ENCODE measurements at places on chromosomes 5 and 9. TPM values are rescaled to one million over a fixed set of nuclear protein-coding genes. Genes with fewer than 3 reads are reported as not detected.

- DNase-seq: no peak
Measured at GRCh38 chr9:111836311-111836710, 41.6 kb upstream of the SHOC1 start.

DNA sequence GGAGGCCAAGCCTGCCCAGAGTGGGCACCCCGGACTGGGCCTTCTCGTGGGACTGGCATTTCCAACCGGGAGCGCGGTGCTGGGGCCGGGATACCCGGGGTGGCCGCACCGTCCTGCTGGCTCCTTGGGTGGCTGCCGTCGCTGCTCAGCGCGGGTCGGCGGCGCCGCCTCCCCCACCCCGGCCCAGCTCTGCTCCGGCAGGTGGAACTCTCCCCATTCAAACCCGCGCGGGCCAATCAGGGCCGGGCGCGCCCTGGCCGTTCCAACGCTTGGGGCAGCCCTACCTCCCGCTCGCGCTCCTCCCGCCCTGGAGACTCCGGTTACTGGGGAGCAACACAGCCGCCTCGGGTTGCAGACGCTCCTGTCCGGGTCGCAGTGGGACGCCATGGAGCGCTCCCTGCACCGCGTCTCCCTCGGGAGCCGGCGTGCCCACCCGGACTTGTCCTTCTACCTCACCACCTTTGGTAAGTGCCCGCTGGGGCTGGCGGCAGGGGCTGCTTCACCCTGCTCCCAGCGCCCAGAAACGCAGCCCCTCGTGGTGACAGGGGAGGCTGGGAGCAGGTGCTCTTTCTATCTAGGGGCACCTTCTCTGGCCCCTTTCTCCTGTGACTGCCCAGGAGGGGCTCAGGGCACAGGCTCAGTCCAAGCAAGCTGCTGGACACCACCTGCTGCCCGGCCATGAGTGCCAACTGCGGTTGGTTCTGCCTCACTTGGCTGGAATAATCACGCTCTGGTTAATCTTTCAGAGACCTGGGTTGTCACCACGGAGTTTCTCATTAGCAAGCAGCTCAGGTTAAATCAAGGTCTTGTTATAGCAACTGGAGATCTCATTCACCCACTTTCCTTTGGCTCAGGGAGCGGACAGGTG lies at the start of gene RGS3:
RGS3 (plus strand) TSS at position 310 of the 868 bp plus-strand sequence; CDS start at position 386, 76 bp downstream.
- no peak for DNase-seq

- DNase-seq: no peak
Measured at GRCh38 chr9:93950619-93951601, 4.2 kb downstream of the BARX1 start.

DNA sequence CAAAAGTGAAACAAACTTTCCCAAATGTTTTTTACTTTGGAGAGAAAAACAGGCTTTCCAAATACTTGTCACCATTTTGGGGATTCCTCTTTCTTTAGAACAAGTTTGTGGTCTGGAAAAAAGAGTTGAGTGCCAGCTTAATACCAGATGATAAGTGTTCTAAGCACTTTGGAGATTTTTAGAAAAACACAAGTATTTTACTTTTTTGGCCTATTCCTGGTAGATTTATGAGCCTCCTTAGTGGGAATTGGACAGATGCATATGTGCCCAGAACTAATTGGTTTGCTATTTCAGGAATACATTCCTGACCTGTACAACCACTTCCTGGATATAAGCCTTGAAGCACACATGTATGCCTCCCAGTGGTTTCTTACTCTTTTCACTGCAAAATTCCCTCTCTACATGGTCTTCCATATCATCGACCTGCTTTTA lies 40.5 kb downstream of the GPR21 start:
- DNase-seq: no peak

- no peak for DNase-seq
Measured at GRCh38 chr5:89572696-89573095, 689.7 kb upstream of the MEF2C start.

- no peak for DNase-seq
Measured at GRCh38 chr9:1979741-1980367, 35.3 kb upstream of the SMARCA2 start.

DNA sequence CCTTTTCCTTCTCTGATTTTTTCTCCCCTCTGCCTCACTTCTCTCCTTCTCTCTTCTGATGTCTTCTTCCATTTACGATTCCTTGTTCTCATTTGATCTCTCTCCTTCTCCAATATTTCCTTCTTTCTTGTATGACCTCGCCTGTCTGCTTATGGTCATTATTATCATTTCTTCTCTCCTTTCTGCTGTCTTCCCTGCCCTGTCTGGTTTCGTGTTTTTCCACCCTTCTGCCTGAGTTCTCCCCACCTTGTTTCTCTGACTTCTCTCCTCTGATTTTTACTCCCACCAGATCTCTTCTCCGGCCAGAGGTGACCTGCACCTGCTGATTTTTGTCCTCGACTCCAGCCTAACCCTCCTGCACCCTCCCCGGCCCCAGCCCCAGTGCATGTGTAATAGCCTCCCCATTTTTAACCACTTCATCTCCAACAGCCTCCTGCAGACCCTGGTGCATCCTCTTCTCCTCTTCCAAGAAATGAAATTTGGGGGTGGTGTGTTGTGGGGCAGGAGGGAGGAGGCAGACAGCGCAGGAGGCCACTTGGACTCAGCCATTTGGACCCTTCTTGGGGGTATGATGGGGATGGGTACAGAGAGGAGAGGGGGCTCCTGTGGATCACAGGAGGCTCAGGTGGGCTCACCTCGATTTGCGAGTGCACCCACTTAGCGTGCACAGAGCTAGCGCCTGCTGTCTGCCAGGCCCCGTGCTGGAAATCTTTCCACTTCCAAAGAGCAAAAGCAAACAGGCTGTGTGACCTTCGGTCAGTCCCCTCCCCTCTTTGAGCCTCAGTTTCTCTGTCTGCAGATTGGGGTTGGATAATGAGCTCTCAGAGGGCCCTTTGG lies 32.5 kb downstream of the GSN start:
- no peak for DNase-seq

DNA sequence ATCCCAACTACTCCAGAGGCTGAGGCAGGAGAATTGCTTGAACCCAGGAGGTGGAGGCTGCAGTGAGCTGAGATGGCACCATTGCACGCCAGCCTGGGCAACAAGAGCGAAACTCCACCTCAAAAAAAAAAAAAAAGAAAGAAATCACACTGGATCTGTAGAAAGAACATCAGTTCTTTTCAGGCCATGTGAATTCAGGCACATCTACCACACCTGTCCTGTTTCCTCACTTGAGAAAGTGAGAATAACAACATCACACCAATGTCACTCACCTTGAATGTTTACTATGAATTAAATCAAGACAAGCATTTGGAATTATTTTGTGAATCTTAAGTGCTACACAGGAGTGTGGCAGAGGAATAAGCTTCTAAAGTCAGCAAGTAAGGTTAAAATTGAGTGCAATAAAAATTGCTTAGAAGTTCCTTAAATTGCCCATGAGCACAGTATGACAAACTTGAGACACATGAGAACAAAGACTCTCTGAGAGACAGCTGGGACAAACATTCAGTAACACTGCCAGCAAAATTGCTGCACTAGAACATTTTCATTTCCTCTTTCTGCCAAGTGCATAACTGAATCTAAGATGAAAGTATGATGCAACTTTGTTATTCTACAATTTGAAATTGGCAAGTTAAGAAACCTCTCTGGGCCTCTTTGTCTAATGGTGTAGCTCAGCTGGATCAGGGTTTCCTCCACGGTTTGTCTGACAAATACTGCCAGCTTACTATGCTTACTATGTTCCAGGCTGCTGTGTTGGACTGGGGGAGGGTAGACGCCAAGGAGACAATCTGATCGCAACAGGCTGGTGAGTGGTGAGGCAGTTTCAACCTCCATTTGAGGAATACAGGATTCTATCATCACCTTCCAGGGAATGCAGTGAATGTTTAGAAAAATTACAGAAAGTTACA lies 1.9 kb upstream of the RIC1 start:
- no peak for DNase-seq

DNA sequence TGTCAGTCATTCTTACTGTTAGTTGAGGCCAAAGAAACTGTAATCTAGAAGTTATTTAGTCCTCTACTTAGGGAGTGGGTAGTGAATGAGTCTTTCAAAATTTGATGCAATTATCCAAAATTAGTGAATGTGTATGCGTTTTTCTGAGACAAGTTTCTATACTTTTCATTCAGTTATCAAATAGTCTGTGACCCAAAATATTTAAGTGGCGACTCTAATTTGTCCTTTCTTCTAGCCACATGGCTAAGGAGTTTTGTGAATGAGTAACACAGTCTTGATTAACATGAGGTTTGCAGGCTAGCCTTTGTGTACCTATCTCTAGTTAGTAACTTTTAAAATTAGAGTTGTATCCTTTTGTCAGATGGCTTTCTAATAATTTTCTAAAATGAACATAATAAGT lies 45.6 kb downstream of the COMMD10 start:
- DNase-seq: no peak

- no peak for DNase-seq
Measured at GRCh38 chr5:176360894-176361436, 599 bp downstream of the KIAA1191 start.

GRCh38 chr5:82356808-82357671 lies 78.9 kb upstream of the RPS23 start:
- DNase-seq: peak; percentile 33

DNA sequence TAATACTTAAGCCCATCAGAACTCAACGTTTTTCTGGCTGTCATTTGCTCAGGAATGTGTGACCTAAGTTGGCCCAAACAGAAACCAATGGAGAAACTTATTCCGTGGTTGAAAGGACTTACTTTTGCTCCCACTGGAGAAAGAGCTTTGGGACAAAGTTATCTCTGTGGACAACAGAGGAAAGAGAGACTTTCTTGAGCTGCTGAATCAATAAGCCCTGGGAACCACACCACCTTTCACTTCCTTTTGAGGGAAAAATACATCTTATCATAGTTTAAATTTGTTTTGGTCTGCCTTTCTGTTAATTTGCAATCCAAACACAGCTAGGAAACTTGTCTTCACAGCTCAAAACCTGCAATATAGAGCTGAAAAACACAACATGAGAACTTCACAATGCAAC lies 62.8 kb upstream of the VCAN start:
- DNase-seq: no peak

GRCh38 chr5:58317009-58317408 lies 142.9 kb downstream of the PLK2 start:
- no peak for DNase-seq

DNA sequence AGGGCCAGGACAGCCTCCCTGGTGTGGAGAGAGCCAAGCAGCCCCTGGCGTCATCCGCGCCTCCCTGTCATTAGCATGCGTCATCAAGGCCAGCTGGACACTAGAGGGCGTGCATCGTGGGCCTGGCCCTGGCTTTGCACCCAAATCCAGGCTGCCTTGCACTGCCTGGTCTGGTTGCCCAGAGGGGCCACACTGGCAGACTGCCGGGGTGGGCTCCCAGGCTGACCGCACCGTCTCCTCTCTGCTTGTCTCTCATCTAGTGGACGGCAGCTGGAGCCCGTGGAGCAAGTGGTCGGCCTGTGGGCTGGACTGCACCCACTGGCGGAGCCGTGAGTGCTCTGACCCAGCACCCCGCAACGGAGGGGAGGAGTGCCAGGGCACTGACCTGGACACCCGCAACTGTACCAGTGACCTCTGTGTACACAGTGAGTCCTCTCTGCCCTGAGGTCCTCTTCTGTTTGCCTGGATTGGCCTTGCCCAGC lies 29.0 kb downstream of the HK3 start:
- no peak for DNase-seq

- no peak for DNase-seq
Measured at GRCh38 chr5:143297756-143298155, 105.7 kb downstream of the NR3C1 start.

DNA sequence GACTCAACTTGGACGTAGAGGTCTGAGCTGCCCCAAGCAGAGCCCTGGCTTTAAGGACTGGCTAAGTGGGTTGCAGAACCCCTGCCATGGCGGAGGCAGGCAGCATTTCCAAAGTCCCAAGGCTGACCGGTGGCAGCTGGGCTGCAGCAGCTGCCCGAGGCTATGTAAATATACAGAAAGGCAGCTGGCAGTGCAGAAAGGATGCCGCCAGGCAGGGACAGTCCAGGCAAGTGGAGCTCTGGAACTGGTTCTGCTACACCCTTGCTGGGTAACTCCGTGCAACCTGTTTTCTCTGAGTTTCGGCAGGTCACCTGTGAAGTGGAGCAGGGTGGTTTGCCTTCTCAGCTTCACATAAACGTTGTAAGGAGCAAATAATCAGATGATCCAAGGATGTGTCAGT lies 46.0 kb downstream of the SHB start:
- no peak for DNase-seq

DNA sequence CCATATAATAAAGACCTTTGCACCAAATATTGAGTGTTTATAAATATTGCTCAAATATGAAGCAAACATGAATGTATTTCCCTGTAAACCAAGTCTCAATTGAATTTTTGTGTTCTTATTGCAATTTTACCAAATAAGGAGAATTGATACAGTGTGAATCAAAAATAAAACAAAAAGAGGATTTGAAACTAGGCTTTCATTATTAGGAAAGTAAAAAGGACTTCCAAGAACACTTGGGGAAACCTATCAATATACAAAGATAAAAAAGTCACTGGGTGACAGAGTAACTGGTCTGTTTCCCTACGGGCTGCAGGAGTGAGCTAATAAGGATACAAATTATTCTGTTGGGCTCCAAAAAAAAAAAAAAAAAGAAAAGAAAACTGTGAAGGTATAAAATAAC lies 44.8 kb upstream of the SNX2 start:
- DNase-seq: no peak

ZFP37 gene
- 1.7 TPM for total RNA-seq

MXD3 gene
- total RNA-seq: 7.4 TPM

MELK gene
- total RNA-seq: 17.5 TPM

PIP5KL1 gene
- total RNA-seq: 4.6 TPM

All from esophagus squamous epithelium (tissue), 5 donors.